ENCODE measurements at places on chromosomes 2 and 18.

- no peak for DNase-seq
Observed at GRCh38 chr2:38301340-38301968, 75.6 kb downstream of the ATL2 start.

- no peak for DNase-seq
Observed at GRCh38 chr2:178377046-178377445, 73.9 kb downstream of the PRKRA start.

DNA sequence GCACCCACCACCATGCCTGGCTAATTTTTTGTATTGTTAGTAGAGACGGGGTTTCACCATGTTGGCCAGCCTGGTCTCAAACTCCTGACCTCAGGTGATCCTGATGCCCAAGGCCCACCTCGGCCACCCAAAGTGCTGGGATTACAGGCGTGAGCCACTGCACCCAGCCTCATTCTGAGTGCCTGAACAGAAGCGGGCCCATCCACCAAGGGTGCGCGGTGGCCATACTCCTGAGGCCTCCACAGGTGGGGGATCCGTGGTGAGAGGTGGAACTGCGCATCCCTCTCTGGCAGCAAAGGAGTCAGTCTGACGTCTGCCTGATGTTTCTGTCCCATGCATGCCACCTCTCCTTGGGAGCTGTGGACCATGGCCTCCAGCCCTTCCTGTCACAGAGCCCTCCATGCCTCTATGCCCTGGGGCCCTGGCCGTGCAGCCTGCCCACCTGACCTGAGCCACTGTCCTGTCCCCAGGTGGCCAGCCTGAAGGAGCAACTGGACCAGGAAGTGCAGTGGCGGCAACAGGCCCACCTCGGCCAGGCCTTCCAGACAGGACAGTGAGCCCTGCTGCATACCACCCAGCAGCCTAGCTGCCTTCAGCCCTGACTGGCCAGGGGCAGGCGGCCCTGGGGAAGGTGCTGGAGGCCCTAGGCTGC lies 7.6 kb upstream of the SNED1 start:
- no peak for DNase-seq

- no peak for DNase-seq
Observed at GRCh38 chr2:133986881-133987795, 266.7 kb upstream of the MGAT5 start.

DNA sequence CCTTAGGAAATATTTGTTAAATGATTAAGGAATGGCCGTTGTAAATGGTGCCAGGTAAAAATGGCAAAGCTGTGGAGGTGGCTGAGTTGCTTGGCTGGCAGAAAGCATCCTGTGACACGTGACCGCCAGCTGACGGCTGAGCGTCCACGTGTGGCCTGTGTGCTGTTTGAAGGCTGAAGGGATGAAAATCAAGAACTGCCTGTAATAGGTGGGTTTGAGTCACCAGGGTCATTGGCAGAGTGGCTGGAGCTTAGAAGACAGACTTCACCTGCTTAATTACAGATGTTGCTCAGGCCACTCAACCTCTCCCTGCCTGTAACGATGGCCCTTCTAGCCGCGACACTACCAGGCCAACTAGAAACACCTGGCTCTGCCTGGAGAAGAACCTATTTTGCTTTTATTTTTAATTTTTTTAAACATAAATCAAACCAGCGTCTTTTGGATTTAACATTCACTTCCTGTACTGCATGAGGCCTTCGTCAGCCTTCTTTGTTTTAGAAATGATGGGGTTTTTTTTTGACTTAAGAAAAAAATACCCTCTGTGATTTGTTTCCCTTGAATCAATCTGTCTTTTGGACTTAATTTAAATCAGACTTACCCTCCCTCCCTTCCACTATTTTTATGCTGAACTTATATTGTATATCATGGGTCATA lies 206.5 kb downstream of the PRKCE start:
- DNase-seq, result no peak

DNA sequence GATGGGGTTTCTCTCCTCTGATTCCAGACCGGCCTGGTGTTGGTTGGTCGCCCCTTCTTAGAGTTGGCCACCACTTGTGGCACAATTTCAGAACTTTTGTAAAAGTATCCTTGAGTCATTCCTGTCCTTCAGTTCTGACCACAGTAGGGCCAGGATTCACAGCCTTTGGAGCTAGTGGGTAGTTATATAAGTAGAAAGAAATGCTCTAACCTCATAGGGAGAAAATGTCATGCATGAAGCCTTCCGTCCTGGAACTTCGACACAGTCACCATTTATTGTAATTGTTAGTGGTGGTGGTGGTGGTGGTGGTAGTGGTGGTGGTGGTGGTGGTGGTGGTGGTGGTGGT lies 65.4 kb downstream of the EPAS1 start:
- no peak for DNase-seq

- DNase-seq, result no peak
Observed at GRCh38 chr2:133986081-133986837, 267.6 kb upstream of the MGAT5 start.

GRCh38 chr2:144459937-144460336 lies 60.0 kb downstream of the ZEB2 start:
- DNase-seq, result no peak

DNA sequence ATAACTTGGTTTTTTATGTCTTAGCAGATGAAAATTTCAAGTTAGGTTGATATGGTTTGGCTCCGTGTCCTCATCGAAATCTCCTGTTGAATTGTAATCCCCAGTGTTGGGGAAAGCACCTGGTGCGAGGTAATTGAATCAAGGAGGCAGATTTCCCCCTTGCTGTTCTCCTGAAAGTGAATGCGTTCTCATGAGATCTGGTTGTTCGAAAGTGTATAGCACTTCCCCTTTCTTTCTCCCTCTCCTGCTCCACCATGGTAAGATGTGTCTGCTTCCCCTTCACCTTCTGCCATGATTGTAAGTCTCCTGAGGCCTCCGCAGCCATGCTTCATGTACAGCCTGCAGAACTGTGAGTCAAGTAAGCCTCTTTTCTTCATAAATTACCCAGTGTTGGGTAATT lies 242.1 kb upstream of the TNP1 start:
- DNase-seq, result no peak

DNA sequence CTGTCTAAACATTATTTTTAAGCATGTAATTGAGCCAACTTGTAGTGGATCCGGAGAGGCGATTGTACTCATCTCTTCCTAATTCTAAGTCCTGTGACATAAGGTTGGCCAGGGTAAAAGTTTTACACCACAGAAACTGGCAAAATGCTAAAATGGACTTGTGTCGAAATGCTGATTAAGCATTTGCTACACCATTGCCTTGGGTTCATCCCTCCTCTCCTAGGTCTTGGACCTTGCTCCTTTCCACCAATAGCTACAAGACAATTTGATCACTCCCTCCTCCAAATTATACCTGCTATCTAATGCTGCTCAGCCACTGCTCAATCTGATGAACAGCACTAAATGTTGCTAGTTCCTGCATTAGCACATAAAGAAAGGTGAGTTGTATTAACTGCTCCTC lies 132.7 kb upstream of the EPC2 start:
- DNase-seq, result no peak

GRCh38 chr2:26848336-26849055 lies 564 bp downstream of the DPYSL5 start:
- DNase-seq, result no peak

DNA sequence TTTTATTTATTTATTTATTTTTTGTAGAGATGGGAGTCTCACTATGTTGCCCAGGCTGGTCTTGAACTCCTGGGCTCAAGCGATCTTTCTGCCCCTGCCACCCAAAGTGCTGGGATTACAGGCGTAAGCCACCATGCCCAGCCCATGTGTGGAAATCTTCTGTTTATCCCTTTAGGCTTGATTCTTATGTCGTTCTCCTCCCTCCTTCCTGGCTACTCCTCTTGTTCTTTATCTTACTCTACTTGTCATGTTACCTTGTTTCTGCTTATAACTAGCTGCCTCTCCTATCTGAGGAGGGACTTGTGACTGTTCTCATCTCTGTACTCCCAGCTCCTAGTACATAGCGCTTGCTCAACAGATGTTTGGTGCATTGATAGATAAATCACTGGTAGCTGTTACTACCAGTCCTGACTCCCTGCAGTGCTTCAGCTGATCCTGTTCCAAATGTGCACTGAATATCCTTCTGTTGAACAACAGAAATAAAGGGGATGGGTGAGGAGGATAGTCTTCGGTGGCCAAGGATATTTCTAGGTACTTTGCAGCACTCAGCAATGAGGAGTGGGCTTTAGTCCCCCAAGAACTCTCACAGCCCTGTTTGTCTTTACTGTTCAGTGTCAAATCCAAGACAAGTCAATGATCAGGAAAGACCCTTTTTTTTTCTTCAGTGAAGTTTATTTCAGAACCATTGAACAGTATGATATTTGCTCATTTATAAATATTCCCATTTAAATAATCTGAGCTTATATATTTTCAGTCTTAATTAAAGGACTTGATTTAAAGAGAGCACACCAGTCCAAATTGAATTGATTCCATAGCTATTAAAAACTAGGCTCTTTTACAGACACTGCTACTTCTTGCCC lies 7.2 kb downstream of the IL1B start:
- no peak for DNase-seq

DNA sequence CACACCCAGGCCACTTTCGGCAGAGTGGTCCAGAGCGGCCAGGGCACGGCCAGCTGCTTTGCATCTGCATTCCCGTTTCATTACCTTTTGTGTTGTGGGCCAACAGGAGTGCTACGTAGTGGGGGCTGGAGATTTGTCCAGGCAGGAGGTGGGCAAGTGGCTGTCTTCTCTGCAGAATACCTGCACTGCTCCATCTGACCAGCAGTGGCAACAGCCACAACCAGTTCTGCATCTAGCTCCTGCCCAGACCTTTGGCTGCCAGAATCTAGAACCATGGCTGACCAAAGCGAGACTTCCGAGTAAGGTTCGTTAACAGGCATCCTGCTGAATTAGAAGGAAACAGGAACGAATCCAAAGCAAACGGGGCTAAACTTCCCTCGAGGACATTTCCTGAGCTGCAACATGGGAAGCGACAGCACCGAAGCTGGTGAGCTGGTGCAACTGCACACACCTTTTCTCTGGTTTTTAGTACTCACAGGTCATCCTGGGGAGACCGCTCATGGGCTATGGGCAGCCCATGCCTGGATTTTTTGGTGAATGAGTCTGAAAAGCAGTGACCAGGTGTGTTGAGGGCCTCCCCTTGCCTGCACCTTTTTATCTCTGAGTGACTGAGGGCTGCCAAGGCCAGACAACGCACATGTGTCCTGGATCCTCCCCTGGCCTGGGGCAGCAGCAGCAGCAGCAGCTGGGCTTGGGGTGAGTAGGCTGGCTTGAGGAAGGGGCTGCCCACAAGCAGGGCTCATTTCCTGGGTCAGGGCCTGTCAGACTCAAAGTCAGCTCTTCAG lies 10.5 kb downstream of the GDF7 start:
- DNase-seq, result no peak

DNA sequence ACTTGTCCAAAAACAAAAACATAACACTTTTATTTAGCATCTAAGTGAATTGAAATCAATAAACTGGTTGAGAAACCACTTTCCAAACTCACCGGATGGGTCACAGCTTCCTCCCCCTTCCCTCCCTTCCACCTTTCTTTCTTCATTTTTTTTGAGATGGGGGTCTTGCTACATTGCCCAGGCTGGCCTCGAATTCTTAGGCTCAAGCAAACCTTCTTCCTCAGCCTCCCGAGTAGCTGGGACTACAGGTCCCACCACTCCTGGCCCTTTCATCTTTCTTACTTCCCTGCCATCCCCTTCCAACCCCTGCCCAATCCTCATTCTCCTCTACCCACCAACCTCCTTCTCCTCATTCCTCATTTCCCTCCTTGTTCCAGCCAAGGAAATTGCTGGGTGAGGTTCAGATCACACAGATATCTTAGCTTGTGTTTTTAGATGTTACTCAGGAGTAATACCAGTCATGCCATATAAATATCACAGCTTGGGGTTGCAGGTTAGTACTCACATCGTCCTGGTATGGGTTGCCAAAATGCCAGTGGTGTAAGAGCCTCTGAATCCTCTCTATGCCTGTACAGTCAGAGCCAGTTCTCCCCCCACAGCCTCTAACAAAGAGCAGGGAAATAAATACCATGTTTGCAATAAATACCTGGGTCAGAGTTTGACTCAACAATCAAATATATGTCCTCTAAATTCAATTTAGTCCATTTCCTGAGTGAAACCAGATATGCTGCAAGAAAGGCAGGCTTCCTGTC lies 132.7 kb upstream of the NDUFV2 start:
- DNase-seq, result no peak

DNA sequence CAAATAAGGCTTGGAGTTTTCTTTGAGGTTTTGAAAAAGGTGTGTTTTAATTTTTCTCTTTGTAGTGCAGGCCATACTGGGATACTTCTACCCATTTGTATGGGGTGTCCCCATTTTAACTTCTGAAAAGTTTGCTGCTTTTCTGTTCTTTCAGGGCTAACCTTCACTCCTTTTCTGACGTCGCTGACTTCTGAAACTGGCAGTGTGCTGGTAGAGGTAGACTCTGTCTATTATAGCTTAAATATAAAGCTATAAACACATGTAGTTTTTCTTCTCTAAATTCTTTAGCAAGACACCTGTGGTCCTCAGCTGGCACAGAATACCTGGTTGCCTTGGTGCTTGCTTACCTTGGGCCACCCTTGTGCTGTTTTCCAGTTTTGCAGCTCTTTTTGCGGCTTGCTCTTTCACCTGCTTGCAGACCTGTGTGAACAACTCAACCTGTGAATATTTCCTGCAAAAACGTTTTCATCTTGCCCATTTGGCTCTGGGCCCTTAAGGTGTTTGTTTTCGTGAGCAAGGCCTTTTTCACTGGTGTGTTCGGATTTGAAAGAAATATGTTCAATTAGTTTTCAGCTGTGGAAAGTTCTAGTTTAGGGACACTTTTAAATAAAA lies 42.2 kb downstream of the PHLPP1 start:
- no peak for DNase-seq

DNA sequence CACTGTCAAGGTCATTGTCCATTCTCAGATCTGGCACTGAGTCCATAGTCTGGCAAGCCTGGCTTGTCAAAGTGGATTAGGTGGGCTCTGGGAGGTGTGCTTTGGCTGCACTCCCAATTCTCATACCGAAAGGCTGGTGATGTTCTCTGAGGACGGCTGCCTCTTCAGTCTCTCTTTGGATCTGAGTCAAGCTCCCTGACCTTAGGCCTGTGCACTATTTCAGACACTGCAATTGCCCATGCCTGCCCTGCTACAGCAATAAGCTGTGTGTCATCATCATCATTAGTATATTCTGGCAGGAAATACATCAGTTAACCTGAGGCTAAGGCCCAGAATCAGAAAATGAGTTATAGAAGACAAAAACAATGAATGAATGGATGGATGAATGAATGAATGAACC lies 1.6 kb upstream of the SLC5A7 start:
- no peak for DNase-seq

DNA sequence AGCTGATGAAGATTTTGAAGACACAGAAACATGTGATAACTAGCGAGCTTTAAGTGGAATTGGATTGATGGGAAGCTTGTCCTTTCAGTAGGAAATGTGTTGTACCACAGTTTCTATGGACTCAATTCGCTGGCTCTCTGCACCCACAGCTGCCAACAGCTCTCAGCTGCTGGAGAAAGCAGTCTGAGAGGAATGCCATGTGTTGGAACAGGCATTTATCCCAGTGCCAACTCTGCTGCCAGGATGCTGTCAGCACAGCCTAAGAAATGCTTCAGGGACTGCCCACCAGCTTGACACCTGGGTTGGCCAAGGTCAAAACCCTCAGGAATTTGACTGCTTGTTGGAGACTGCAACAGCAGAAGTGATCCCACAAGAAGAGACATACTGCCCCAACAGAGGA lies 193.0 kb upstream of the THSD7B start:
- DNase-seq, result no peak

- no peak for DNase-seq
Observed at GRCh38 chr2:98702127-98702802, 28.7 kb downstream of the MGAT4A start.
